Stimulated activated CD4-positive, alpha-beta T cell treated with anti-CD3 and anti-CD28 coated beads, TNF-alpha, amount 100 ng/mL, for 4 hours (primary cell): ENCODE measurements at places on chromosomes 7 and 10.

GRCh38 chr7:47314728-47315607, 266.9 kb downstream of the TNS3 start:
- DNase-seq = no peak

DNA sequence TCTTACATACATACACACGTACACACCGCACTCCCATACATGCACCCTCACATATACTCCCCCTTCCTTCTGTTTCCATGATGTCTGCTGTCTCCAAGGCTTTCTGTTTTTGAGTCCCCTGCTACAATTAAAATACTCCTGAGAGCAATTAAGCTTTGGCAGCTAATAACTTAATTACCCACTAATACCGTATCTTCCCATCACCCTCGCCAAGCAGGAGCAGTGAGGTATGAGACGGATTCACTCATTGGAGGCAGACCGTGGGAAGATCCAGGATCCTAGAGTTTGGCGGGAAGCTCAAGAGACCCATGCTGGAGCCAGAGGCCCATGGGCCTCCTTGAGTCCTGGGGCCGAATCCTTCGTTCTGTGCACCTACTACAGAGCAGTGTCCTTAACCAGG, 1.7 kb upstream of the CALN1 start:
- no peak for DNase-seq

DNA sequence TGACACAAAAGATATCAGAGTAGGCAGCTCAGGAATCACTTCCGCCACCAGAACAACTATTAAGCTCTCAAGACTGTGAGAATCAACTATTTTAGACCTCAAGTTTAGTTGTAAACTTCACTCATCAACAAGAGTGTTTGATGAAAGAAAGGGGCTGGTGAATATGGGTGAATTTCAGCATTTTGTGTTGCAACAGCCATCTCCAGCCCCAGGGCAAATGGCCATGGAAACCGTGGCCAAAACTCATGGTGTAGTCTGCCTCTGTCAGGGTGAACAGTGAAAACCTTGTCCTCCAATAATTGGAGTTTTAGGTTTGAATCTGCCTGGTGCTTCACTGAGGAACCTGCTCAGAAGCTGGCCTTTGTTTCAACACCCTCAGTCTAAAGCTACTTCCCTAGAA, 60.0 kb downstream of the POLR1F start:
- no peak for DNase-seq

DNA sequence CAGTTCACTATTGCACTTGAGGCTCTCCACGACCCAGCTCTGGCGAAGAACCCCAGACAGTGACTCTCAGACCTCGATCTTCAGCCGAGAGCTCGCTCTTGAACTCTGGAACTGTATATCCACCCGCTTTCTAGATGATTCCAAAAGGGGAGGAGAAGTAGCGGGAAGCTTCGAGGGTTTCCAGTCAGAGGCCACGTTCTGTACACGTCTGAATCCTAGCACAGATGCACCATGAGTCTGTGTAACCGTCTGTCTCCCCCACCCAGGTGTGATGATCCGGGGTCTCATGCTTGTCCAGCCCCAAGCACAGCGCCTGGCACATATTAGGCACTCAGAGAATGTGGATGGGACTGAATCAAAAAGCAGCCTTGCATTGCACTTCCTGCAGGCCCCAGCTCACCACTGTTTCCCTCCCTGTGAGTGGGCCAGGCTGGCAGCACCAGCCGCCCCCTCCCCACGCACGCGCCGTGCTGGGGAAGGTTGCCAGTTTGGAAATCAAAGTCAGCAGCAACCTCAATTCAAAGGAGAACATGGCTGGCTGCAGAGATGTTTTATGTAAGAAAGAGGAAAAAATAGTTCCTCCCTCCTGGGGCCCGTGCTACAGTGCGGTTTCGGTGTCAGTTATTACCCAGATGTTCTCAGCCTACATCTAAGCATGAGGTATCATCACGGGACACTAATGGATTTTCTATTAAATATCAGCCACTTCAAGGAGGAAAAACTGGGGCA, 5.7 kb downstream of the GRID2IP start:
- DNase-seq = no peak

GRCh38 chr10:106714734-106715555, 449.6 kb downstream of the SORCS1 start:
- DNase-seq = no peak

- DNase-seq = no peak
Observed at GRCh38 chr7:7100432-7100849, 81.9 kb upstream of the C1GALT1 start.

GRCh38 chr10:9670911-9671310, 1346.8 kb upstream of the CELF2 start:
- DNase-seq = no peak

- DNase-seq = no peak
Observed at GRCh38 chr7:127973832-127974231, 57.4 kb downstream of the LRRC4 start.

DNA sequence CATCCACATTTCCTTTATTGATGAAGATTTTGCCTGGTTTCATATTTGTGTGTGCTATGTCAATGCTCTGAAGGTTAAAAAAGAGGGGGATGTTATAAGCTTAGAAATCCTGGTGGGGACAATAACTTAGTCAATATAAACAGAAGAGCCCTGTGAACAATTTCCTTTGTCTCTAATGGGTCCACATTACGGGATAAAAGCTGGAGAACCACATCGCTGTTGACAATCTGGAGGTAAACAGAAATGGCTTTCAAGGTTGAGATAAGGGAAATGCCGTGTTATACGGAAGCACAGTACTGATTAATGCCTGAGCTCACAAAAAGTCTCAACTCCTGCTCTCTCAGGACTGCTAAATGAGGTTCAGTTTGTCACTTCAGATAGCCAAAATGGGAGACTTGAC, 16.8 kb downstream of the ASAH2 start:
- DNase-seq = no peak

GRCh38 chr7:129677796-129678195, 66.3 kb downstream of the NRF1 start:
- no peak for DNase-seq

DNA sequence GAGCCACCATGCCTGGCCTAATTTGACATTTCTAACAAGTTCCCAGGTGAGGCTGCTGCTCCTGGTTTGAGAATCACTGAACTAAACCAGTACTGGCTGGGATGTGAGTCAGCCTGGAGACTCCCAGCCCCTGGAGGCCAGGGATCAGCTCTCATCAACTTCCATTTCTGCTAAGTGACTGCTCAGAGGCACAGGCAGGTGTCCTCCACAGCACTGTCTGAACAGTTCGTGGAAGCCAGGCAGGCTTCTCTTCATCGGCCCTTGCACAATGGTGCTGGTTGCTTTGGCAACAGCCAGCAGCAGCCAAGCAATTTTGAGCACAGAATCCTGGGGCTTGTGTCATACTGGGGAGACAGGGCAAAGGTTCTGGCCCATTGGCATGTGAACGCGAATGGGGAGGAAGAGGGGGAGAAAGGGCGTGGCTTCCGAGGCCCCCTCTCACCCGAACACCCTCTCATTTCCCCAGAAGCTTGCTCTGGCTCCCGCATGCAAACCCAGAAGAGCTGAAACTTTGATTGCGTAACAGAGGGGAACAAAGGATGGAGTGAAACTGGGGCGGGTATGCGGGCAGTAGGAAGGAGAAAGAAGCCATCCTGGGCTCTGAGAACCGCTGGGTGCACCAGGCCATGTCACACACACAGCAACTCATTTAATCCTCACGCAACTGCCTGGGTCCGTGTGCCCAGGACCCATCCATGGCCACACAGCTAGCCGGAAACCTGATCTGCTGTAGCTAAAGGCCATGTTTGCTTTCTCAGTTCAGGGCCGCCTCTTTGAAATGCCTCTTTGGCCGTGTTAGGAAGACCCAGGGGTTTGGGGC, 9.0 kb upstream of the POR start:
- no peak for DNase-seq

- no peak for DNase-seq
Observed at GRCh38 chr7:91946549-91946948, 5.9 kb downstream of the AKAP9 start.

GRCh38 chr10:122519873-122520272, 40.7 kb upstream of the DMBT1 start:
- DNase-seq = no peak

- peak; percentile 5 for DNase-seq
Observed at GRCh38 chr7:34991938-34992840, 45.1 kb downstream of the DPY19L1 start.

- no peak for DNase-seq
Observed at GRCh38 chr7:92751902-92752901, 84.2 kb downstream of the CDK6 start.

- no peak for DNase-seq
Observed at GRCh38 chr7:157485361-157485831, 148.6 kb downstream of the DNAJB6 start.

DNA sequence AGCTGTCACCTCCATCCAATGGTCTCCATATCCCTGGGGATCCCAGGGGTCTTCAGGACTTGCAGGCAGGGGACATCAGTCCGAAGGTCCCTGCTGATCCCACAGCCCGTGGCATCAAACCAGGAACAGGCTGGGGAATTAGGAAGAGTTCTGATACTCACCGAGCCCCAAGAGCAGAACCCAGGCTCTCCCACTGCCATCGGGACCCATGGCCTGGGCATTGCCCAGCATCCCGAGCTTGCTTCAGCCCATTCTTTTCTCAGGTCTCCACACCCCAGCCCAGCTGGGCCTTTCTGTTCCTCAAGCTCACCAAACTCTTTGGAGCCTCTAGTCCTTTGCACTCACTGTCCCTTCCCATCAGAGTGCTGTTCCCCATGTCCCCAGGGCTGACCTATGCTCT, 280.9 kb downstream of the GRID1 start:
- DNase-seq = no peak

GRCh38 chr7:136062625-136063325, 85.6 kb upstream of the MTPN start:
- DNase-seq = no peak

DNA sequence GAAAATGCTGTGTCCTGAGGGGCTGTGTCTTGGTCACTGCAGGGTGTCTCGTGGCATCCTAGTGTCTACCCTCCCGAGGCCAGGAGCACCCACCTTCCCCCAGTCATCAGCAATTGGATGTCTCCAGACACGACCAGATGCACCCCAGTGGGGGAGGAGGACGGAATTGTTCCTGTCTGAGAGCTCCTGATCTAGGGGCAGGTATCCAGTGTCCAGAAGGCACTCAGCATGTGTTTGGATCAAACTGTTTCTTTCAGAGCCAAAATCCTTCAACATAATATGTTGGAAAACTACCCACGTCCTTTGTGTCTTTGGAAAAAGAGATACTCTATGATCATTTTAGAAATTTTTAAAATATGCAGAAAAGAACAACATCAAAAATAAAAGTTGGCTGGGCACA, 16.9 kb downstream of the PRKRIP1 start:
- no peak for DNase-seq

GRCh38 chr10:5198386-5198785, 1.7 kb downstream of the AKR1C4 start:
- DNase-seq = no peak

DNA sequence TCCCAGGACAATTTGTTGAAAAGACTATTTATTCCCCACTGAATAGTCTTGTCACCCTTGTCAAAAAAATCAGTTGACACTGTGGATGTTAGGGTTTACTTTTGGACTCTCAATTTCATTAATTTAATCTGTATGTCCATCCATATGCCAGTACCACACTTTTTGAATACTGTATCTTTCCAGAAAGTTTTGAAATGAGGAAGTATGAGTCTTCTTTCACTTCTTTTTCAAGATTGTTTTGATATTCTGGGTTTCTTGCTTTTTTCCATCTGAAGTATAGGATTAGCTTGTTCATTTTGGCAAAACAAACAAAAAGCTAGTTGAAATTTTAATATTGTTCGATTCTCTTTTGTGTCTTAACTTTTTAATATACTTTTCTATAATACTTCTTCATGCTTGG, 21.7 kb downstream of the KLHDC10 start:
- no peak for DNase-seq

DNA sequence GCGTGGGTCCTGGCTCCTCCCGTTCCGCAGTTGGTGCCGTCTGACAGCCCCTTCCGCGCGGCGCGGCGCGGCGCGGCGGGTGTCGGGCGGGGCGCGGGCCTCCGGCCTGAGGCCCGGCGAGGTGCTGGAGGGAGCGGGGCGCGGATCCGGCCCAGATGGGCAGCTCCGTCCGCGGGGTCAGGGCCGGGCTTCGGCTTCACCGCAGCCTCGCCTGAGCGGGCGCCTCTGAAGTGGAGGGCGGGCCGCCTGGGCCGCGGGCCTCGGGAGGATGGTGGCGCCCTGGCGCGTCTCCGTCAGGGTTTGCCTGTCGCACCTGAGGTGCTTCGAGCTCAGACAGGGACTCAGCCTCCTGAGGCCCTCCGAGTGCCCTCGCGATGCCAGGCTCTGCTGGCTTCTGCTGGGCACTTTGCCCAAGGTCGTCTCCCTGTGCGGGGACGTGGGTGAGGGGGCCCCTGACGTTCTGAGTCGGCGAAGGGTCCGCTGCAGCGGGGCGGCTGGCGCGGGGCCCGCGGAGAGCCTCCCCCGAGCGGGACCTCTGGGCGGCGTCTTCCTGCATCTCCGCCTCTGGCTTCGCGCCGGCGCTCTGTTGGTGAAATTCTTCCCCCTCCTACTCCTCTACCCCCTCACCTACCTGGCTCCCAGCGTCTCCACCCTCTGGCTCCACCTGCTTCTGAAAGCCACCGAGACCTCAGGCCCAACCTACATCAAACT, 473 bp downstream of the ADCK2 start:
- peak; percentile 32 for DNase-seq

- DNase-seq = no peak
Observed at GRCh38 chr10:61902445-61903220, 1.1 kb downstream of the ARID5B start.

DNA sequence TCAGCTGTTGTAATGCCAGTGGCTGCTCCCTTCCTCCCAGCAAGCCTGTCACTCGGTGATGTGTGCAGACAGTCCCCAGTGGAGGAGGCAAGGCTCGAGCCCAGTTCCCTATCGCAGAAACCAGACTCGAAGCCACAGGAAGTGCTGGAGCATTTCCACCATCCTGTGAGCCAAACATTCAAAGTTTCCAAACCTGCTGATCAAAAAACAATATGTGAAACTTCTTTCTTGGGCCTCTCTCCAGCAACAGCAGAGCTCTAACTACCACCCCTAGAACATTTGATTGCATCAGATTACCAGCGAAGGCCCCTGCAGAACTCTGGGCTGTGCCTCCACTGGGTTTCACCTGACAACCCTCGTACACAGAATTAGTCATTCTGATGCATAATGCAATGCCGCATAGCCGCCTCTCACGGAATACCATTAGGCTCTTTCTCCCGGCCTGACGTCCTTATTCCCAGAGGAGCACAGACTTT, 94.0 kb downstream of the ELMO1 start:
- DNase-seq = no peak

GRCh38 chr7:108459922-108460551, 3.8 kb upstream of the NRCAM start:
- DNase-seq = no peak

DNA sequence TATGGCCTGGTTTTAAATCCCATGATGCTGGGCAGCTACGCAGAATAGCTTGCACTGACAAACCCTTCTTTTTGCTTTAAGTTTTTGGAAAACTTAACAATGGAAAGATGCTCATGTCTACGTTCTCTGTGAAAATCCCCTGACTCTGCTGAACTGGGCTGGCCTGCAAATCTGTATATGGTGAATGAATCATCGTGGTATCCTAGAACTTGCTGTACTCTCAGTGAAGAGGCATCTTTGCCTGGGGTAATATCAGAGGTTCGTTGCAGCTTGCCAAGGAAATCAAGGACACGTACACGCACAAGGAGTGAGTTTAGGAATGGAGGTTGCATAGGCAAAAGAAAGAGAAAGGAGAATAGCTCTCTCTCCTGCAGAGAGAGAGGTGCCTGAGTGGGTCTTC, 382.0 kb upstream of the ADARB2 start:
- DNase-seq = no peak
